ENCODE measurements at places on chromosomes 5 and 9.

DNA sequence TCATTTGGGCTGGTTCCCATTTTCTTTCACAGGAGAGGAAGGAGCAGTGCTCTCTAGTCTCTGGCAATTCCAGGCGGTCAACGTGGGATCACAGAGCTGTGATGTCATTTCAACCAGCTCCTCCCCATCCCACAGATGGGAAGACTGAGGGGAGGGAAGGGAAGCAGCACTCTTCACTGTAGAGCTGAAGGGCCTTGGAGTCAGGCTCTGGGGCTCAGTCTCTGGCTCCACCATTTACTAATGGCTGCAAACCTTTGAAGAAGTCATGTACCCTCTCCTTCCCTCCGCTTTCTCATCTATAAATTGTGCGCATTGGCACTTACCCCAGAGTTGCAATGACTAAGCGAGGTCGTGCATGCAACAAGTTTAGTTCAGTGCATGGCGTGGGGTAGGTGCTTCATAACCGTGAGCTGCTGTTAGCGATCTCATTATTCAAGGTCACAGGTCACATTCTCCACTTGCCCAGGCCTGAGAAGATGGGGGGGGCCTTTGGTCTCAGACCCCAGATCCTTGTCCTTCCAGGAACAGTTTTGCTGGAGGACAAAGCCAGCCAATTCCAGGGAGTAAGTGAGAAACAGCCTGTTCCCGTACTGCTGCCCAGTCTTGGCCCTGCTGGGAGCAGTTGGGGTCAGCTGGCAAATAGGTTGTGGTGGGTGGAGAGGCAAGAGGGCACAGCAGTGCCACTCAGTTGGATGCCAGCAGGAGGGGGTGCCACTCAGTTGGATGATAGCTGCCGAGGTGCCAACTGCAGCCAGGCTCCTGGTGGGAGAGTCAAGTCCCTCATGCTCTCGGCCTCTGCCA lies 136.7 kb downstream of the RGS3 start:
- peak; percentile 44 for DNase-seq

DNA sequence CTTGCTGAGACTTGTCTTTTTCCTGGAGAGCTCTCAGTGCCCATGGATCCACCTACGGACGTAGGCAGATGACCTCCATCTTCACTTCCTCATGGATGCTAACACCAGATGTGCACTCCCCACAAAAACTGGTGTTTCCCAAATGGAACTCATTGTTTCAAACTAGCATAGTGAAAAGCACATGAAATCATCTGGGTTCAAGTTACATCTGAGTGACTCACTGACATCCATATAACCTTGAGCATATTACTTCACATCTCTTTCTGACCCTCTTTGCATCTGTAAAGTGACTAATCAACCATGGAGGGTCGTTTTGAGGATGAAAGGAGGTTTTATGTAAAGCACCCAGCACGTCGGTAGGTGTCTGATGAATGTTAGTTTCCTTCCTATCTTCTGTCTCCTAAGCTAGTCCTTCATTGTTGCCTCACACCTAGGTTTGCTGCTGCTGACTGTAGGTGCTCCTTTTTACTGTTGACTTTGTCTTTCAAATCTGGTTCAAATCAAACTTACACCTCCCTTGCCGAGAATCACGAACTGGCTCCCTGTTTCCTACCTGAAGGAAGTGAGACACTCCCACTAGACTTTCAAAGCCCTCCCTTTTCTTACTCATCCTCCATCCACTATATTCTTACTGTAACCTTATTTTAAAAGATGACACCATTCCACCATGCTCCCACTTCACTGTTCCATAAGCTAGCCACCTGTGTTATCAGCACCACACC lies 10.3 kb downstream of the OCLN start:
- peak; percentile 65 for DNase-seq

DNA sequence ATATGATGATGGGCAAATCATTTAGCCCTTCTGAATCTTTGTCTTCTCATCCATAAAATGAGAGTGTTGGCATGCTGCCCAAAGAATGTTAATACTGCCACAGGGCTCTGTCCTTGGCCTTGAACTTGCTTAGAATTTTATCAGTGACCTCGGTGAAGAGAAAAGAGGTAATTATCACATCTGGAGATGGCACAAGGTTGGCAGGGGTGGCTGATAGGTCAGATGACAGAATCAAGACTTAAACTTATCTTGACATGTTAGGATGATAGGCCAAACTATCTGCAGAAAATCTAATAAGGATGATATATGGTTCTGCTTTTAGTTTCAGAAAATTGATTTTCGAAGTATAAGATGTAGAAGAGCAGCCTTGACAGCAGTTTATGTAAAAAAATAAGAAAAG lies 599.1 kb upstream of the CLINT1 start:
- DNase-seq = no peak

DNA sequence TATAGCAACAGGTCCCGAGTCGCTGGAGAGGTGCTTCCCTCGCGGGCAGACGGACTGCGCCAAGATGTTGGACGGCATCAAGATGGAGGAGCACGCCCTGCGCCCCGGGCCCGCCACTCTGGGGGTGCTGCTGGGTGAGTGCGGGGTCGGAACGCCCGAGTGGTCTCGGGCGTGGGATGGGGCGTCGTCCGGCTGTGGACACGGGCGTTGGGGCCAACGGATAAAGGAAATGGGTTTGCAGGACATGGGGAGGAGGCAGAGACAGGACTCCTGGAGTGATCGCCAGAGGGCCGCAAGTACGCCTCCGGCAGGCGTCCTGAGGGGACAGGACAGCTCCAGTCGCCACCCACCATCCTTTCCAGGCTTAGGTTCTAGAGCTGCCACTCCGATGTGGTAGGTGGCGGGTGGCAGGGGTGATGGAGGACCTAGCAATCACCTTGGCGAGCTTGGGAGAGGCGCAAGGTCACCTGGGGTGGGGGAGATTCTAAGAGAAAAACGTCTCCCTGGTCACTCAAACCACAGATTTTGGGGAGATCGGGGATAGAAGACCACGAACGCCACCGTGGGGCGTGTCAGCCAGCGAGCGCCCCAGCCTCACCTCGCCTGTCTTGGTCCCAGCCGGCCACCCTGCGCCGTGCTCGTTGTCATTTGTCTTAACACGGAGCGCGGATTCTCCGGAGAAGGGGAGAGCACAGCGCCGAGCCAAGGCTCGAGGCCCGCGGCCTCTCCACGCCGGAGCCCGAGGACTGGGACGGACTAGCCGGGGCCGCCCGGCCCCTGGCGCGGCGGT lies 922 bp downstream of the LMX1B start:
- no peak for DNase-seq

GRCh38 chr5:122180146-122180712 lies 50.9 kb downstream of the ZNF474 start:
- no peak for DNase-seq

DNA sequence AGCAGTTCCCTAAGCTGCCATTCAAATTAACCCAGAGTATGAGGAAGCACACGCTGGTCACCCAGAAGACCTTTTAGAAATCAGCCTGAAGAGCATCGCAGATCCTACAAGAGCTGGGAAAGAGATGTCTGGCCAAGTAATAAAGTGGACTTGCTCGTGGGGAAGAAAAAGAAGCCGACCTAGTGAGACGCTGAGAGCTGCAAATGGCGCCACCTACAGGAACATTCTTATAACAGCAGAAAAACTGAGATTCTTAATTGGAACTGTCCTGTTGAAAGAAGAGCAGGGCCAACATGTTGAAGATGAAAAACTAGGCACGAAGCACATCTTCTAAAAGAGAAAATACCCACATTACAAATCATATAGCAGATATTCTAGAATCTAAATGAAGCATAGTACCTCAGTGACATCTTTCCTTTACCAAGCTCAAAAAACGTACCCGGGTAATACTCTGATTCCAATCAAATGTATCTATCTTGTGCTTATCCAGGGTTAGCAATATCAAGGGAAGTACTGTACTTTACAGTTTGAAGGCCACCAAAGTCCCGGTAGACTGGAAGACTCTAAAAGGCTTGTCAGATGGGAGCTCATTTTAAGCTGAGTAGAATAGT lies 3.9 kb upstream of the GNAQ start:
- DNase-seq = peak; percentile 82

- no peak for DNase-seq
These were observed 52.2 kb upstream of the ABCA1 start for GRCh38 chr9:104980039-104980654.

DNA sequence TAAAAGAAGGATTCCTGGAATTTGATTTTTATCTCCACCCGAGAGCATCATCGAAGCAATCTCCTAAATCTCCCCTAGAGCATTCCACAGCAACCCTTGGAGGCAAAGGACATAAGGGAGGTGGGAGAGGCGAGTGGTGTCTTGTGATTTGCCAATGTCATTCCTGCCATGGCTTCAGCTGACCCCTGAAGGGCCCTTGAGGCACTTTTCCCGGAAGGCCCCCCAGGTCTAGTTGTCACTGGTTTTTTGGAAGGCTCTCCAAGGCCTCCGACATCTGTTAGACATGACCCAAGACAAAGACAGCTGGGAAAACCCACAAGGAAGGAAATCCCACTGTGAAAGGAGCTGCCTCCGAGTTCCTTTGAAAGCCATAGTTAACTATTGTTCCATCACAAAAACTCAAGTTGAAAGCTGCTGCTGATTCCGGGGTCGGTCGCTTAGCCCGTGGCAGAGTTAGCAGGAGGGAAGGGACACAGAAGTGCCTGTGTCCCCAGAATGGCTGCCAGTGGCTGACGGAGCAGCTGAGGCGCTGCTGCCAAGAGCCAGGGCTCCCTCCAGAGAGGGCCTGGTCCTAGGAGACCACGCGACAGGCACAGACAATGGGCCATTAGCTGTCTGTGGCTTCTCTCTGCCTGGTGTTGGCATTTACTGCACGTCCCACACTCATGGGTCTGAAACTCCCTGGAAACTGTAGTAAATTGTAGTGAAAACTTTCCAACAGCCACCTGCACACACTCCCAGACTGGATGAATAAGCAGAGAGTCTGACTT lies 24.4 kb upstream of the TRIO start:
- DNase-seq = peak; percentile 24

DNA sequence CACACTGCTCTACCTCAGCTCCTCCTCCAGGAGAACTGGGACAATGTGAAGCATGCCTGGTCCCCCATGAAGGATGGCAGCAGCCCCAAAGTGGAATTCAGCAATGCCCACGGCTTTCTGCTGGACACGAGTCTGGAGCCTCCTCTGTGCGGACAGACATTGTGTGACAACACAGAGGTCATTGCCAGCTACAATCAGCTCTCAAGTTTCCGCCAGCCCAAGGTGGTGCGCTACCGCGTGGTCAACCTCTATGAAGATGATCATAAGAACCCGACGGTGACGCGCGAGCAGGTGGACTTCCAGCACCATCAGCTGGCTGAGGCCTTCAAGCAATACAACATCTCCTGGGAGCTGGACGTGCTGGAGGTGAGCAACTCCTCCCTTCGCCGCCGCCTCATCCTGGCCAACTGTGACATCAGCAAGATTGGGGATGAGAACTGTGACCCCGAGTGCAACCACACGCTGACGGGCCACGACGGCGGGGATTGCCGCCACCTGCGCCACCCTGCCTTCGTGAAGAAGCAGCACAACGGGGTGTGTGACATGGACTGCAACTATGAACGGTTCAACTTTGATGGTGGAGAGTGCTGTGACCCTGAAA lies 34.1 kb downstream of the PAPPA start:
- DNase-seq = no peak

Data from fibroblast of skin of scalp (primary cell).